ENCODE measurements at places on chromosomes 12 and 14.
A peak's percentile ranks its signal among the peaks of the same experiment; 100 is the strongest.

GRCh38 chr12:6768990-6769389, 2.8 kb downstream of the PTMS start:
- DNase-seq = peak; percentile 66

DNA sequence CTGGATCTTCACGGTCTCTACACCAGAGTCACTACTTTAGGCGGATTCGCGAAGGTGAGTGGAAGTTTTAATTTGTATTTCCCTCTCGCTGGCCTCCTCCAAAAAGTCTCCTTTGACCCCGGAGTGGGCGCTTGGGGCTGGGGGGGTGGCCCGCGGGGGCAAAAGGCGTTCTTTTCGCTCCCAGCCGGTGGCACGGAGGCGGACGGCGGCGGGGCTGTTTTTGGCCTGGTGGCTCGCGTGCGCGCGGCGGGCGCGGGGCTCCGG, 510 bp downstream of the ARID2 start:
- DNase-seq = no peak

DNA sequence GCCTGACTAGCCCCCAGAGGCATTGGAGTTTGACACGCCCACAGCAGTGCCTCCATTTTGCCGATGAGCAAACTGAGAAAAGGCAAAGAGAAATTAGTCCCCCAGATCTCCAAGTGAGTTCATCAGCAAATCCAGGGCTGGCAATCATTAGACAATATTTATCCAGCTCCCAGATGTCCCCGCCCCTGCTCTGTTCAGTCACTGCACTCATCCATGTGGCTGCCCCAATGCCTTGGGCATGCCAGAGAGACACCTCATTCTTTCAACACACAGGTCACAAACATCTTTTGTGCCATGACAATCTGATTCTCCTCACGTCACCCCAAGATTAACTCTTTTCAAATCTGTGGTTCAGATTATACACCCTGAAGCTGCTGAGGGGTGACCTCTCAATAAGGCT, 43.5 kb downstream of the DPF3 start:
- DNase-seq = no peak

- peak; percentile 82 for DNase-seq
Observed at GRCh38 chr12:93819050-93819491, 141.9 kb downstream of the CRADD start.

- DNase-seq = no peak
Observed at GRCh38 chr12:64665514-64665913, 55.2 kb downstream of the RASSF3 start.

DNA sequence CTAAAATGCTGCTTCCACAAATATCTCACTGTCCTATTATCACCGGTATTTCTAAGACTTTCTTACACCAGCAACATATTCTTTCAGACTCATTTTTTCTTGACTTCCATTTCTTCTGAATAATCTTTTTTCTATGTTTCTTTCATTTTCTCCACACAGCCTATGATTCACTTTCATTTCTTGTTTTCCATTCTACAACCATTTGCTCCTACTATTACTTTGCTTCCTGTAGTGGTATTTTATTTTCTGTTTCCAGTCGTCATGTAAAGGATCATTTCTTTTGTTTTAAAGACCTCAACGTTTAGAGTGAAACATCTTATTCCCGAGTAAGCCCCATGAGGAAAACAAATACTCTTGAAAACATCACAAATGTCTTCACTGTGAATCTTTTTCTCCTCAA, 182.2 kb upstream of the MDGA2 start:
- DNase-seq = no peak

DNA sequence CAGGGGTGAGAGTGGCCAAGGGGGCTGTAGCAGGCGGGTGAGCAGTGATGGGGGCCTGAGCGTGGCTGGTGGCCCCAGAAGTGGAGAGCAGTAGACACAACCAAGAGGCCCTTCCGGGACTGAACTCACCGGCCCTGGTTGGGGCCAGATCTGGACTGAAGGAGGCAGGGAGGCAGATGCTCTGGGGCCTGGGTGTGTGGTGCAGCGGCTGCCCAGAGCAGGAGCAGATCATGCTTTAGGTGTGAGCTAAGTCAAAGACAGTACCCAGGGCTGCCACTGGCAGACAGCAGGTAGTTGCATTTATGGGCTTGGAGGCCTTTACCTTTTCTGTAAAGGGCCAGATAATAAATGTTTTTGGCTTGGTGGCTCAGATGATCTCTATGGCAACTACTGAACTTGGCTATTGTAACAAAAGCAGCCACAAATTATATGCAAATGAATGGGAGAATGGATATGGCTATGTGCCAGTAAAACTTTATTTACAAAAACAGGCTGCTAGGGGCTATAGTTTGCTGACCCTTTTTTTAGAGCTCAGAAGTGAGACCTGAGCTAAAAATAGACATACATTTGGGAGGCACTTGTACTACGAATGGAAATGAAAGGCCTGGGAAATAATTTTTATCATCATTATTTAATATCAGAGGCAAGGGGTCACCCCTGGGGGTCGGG, 25.6 kb downstream of the SETD1B start:
- DNase-seq = no peak

DNA sequence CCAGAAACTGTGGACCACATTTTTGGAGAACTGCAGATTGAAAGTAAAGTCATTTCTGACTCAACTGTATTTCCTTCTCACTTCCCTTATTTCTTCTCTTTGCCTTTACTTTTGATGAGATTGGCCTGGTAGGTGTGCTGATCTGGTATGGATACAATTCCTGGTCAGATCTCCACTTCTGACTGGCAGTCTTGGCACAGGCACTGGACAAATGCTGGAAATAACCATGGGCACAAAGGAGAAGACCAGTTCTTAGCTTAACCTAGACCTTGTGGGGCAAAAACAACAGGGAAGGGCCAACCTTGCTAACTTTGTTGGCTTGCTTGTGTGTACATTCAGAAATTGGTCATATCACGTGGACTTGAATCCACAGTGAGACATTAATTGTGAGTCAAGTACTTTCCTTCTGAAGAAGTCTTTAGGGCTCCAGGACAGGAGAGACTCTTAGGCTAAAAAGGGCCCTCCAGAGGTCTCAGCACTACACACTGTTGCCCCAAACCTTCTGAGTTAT, 75.0 kb downstream of the DIP2B start:
- no peak for DNase-seq

DNA sequence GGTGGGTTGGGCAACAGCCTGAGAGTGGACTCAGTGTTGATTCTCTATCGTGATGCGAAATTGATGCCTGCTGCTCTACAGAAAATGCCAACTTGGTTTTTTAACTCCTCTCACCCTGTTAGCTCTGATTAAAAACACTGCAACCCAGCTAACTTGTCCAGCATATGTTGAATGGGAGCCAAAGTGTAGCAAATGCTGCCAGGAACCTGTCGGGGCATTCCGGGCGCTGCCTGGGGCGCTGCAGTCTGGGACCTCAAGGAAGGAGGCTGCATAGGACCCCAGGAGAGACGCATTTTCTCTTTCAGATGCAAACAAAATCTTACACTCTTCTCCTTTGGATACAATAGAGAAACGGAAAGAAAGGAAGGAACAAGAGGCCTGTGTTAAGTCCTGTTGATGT, 3.9 kb downstream of the B3GNT4 start:
- DNase-seq = no peak

DNA sequence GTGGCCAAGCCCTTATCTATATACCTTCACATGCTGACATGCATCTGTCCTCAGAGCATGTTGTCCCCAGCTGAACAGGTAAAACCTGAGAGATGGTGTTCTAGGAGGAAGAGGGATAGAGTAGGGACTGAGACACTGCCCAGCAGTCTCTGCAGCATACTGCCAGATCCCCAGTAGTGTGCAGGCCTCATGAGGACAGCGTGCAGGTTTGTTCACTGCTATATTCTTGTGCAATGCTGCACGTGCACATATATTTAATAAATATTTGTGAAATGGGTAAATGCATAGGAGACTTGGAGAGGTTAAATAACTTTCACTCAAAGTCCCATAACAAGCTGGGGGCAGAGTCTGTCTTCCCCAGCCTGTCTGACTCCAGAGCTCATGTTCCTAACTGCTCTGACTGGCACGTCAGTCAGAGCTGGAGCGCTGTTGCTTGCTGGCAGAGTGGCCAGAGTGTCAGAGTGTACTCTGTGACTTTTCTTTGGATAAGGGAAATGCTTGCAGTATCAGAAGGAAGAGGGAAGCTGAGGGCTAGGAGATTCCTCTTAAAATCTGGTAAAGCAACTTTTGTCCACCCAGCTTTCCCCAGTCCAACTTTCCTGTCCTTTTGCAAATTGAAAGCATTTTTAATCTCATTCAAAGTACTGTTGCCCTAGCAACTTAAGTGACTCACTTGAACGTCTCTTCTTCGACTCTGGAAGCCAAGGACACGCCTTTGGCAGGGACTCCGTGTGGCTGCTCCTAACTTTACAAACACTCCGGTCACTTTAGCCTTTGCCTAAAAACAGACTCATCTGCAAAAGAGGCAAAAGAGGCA, 14.9 kb upstream of the POLR3B start:
- peak; percentile 84 for DNase-seq

DNA sequence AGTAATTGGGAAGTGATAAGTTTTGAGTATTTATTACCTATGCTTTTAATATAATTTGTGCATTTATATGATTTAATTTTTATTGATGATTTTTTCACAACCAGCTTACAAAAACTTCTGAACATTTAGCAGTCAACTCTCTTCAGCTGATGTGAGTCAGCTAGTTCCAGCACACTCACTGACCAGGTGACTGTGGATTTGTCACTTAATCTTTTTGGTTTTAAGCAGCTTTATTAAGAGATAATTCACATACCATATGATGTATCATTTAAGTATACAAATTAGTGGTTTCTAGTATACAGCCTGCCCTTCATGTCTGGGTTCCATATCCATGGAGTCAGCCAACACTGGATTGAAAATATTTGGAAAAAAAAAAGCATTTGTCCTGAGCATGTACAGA, 103.5 kb downstream of the SYNE2 start:
- no peak for DNase-seq
